ENCODE measurements at places on chromosomes 6 and 20.

GRCh38 chr6:35008858-35009257 is 119.8 kb downstream of the ANKS1A start:
- DNase-seq: no peak

GRCh38 chr6:39476670-39477069 is 154.2 kb upstream of the KCNK16 start:
- DNase-seq: no peak

- peak; percentile 14 for DNase-seq
Measured at GRCh38 chr6:18997375-18997826, 610.3 kb downstream of the RNF144B start.

DNA sequence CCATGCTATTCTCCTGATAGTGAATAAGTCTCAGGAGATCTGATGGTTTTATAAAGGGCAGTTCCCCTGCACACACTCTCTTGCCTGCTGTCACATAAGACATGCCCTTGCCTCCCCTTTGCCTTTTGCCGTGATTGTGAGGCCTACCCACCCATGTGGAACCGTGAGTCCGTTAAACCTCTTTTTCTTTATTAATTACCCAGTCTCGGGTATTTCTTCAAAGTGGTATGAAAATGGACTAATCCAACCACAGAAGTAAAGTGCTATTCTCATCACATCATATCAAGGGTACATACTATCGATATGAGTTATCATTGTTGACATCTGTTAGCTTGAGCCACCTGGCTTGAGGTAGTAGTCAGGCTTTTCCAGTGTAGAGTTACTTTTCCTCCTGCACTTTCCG is 2.3 kb downstream of the MANBAL start:
- no peak for DNase-seq

DNA sequence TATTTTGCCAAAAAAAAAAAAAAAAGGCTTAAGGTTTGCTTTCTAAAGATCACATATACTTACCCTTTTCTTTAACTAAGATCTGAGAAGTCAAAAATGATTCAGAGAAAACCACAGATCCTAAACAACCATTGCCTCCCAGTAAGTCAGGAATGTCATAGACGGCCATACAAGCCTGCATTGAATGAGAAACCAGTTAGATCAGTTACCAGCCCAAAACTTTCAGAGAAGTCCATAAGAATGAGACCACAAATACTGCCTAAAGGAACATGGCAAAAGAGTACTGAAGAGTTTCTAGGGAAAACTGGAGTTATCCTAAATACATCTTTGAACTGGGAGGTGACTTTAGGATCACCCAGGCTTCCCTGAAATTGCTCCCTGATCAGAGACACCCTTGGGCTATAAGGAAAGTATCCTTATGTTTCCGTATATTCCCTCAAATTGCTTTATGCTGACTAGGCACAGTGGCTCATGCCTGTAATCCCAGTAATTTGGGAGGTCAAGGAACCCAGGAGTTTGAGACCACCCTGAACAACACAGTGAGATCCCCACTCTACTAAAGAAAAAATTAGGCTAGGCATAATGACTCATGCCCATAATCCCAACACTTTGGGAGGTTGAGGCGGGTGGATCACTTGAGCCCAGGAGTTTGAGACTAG is 79.4 kb upstream of the SLC4A11 start:
- DNase-seq: no peak

- no peak for DNase-seq
Measured at GRCh38 chr6:138815221-138815620, 19.3 kb downstream of the ECT2L start.

DNA sequence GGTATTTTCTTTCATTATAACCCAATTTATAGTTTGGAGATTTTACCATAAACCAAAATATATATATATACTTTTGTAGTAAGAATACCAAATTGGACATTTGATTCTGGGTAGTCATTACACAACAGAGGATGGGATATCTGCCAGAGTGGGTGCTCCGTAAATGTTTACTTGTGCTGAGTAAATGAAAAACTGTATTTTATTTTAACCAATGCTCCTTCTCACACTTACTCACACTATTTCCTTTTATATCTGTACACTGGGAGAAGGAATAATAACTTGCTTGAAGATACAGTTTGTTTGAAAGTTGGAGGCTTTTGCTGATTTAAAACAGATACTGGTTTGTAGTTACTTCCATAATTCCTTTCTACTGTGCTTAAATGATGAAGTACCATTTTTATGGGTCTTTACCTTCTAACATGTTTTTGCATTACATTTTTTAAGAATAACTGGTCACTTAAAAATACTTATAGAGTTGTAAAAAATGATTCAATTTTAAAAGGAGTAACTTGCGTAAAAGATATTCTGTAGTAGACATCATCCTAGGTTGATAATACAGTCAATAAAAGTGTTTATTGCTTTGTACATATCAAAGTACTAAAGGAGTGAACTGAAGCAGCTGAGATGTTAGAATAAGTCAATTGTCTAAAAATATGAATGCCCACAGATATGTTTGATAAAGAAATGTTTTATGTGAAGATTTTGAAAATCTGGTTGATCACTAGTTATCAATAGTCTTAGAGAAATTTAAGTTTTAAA is 411.7 kb downstream of the UTRN start:
- DNase-seq: no peak

- DNase-seq: peak; percentile 86
Measured at GRCh38 chr6:136307351-136307750, 17.7 kb upstream of the BCLAF1 start.

DNA sequence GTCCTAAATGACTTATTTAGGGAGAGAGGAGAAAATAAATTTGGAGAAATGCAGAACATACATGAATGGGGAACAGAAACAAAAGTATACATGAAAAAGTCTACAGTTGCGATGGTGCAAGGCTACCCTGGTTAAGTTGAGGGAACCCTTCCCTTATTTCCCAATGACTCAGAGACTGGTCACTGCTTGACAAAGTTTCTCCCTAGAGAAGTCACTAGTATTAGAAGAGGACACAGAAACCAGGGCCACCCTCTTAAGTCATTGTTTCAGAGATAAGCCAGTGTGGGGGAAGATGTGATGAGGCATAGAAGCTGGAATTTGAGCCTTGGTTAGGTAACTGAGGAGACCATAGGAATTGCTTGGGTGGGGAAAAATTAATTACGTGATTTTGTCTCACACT is 24.4 kb upstream of the EDN1 start:
- no peak for DNase-seq

DNA sequence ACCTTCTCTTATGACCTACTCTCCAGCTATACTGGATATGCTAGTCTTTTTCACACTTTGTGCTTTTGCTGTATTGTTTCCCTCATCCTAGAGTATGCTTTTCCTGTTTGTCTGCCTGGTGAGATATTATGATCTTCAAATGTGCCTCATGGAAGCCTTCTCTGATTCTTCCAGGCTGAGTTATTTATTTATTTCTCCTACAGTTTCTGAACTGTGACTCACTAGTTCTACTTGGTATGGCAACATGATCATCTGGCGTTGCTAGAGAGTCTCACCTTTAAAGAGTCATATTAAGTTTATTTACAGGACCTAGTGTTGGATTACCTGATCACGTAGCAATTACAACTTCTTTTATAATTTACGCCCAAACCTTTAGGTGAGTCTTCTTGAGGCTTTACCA is 81.2 kb upstream of the HDAC2 start:
- DNase-seq: no peak

GRCh38 chr6:86963352-86963751 is 26.0 kb downstream of the HTR1E start:
- DNase-seq: no peak

DNA sequence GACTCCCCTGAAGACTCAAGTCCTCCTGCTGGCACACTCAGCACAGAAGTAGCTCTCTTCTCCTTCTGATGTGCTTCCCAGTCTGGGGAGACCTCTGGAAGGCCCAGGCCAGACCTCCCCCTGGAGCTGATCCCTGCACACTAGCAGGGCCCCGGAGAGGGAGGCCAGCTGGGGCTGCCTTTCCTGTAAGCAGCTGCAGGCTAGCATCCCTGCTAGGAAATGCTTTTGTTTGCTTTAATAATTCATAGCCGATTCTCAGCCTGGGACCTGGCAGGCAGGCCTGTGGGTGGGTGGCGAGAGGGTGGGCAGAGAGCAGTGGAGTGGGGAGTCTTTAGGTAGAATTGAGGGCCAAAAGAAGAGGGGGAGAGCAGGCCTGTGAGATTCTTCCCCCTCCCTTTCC is 5.2 kb downstream of the EBF4 start:
- DNase-seq: no peak

DNA sequence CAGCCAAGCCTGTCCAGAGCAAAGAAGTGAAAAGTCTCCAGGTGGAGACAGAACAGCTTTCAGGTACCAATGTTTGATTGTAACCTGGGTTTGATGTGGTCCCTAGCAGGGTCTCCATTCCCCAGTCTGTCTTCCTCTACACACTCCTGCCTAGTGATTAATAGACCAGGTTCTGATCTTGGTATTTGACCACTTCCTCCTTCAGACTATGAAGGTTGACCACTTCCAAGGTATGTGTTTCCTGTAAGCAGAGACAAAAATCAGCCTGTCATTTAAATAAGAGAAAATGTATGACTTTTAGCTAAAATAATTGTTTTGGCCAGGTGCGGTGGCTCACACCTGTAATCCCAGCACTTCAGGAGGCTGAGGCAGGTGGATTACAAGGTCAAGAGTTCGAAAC is 41.8 kb upstream of the TOP1 start:
- DNase-seq: no peak

DNA sequence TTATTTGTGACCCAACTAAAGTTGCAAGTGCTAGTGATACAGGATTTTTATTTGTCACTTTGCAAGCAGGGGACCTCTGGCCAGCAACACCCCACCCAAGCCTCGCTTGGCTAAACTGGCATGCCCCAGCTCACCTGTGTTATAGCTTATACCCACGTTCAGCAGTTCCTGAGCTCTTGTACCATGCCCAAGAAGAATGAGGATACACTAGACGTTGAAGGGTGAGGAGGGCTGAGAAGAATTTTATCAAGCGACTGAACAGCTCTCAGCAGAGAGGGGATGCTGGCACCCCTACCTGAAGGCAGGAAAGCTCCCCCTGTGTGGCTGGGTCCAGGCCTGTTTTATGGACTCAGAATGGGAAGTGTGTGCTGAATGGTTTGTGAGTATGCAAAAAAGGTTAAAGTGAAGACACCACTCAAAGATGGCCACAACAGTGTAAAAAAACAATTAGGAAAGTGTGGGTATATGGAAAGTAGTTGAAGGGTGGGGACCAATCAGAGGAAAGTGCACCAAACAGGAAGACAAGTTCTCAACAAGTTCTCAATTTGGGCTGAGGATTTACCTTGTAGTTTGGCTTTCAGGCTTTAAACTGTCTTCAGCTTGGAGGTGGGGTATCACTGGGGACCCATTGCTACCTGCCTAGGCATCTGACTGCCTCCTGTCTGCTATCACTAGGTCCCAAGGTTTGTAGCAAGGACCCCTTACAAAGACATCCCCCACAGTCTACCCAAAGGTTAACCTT is 15.0 kb downstream of the BTN2A1 start:
- DNase-seq: peak; percentile 27

- DNase-seq: no peak
Measured at GRCh38 chr6:170497841-170498301, 55.2 kb downstream of the PSMB1 start.

- DNase-seq: no peak
Measured at GRCh38 chr6:84417260-84417659, 189.8 kb upstream of the CEP162 start.

- DNase-seq: no peak
Measured at GRCh38 chr6:56434606-56435005, 187.2 kb upstream of the COL21A1 start.

- DNase-seq: no peak
Measured at GRCh38 chr20:53100476-53100911, 128.3 kb downstream of the TSHZ2 start.

DNA sequence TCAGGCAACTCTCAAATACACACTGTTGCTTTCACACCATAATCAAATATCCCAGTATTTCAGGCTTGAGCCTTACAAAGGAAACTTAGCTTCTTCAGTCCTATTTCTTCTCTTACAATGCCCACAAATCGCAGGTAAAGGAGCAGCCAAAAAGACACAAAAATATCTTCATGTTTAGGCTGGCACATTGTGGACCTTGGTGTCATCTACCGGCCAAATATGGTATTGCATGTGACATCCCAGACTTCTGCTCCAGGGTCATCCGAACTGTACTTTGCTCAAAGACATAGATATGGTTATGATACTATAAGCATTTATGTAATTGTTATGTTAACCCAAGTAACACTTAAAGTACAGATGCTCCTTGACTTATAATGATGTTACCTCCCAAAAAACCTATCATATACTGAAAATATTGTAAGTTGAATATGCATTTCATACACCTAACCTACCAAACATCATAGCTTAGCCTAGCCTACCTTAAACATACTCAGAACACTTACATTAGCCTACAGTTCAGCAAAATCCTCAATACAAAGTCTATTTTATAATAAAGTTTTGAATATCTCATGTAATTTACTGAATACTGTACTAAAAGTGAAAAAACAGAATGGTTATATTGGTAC is 4.6 kb downstream of the OR2H2 start:
- DNase-seq: peak; percentile 42

GRCh38 chr20:38460040-38460623 is 12.5 kb upstream of the RALGAPB start:
- DNase-seq: peak; percentile 26

- peak; percentile 20 for DNase-seq
Measured at GRCh38 chr6:119241111-119241465, 108.5 kb downstream of the MAN1A1 start.

DNA sequence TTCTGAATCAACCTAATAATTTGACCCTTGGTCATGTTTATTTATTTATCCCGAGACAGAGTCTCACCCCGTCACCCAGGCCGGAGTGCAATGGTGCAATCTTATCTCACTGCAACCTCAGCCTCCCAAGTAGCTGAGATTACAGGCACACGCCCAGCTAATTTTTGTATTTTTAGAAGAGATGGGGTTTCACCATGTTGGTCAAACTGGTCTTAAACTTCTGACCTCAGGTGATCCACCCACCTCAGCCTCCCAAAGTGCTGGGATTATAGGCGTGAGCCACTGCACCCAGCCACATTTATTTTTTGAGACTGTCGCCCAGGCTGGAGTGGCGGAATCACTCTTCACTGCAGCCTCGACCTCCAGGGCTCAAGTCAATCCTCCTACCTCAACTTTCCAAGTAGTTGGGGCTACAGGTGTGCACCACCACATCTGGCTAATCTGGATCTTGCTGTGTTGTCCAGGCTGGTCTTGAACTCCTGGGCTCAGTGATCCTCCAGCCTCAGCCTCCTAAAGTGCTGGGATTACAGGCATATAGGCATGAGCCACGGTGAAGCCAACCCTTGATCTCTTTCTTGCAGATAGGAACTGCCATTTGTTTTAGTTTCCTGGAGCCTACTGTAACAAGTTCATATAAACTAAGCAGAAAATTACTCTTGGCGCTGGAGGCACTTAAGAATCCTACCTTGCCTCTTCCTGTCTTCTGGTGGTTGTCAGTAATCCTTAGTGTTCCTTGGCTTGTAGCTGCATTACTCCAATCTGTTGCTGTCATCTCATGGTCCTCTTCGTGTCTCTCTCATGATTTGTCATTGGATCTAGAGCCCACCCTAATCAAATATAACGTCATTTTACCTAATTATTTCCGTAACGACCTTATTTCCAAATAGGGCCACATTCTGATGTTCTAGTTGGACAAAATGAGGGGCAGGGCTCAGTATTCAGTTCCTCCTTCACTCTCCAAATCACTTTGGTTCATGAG is 2.3 kb downstream of the RPS18 start:
- no peak for DNase-seq

All from erythroblast (primary cell).